EH (cell line): ENCODE measurements at places on chromosomes 4 and X.

DNA sequence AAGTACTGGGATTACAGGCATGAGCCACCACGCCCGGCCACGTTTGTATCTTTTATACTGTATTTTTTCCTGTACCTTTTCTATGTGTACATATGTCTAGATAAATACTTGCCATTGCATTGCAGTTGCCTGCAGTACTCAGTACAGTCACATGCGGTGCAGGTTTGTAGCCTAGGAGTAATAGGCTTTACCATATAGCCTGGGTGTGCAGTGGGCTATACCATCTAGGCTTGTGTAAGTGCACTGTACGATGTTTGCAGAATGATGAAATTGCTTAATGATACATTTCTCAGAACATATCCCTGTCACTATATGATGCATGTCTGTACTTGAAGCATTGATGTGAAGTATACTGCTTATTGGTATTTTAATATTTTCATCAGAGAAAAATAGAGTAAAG lies 115.4 kb upstream of the PUDP start:
- no peak for DNase-seq

DNA sequence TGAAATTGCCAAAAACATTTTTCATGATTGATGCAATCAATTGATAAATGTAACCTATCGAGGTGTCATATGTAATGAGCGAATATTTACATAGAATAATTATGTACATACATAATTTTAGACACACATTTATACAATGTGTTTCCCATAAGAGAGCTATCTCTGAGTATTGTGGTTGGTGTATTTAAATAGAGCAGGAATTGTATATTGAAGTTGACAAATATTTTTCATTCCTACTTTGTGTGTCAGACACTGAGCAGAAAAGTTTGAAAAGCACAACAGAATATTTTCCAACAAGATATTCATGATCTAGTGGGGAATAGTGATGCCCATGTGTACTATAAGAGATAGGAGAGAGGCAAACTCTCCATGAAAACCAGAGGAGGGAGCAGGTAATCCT lies 295.2 kb downstream of the ANKRD50 start:
- no peak for DNase-seq

- DNase-seq, result no peak
Observed at GRCh38 chr4:7435471-7436061, 836 bp upstream of the PSAPL1 start.

- no peak for DNase-seq
Observed at GRCh38 chr4:173526724-173527102, 3.3 kb downstream of the HAND2 start.

- DNase-seq, result no peak
Observed at GRCh38 chrX:44529310-44529709, 13.3 kb downstream of the FUNDC1 start.

DNA sequence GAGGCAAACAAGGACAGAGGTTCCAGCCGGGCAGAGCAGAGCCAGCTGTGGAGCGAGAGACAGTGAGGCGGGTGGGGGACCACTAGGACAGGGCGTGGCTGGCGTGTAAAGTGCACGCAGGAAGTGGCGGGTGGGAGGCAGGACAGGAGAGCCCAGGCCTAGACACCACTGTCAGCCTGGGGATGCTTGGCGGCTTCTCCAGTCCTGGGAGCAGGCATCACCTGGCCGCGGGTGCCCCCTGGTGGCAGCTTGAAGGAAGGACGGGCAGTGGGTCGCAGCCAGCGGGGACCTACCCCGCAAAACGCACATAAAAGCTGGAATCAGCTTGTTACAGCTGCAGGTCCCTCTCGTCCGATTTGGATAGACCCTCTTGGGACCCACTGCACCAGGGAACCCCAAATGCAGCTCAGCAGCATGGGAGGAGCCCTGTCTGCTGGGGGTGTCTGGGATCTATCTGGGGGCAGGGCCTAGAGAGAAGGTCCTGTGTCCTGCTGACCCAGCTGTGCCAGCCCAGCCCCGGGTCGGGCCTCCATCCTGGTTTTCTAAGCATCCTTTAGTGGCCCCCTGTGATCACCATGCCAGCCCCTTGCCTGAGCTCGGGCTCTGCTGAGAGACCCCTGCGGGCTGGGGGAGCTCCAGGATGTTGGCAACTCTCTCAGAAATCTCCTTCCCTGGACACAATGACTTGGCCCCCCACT lies 57.7 kb downstream of the WFS1 start:
- peak; percentile 71 for DNase-seq

DNA sequence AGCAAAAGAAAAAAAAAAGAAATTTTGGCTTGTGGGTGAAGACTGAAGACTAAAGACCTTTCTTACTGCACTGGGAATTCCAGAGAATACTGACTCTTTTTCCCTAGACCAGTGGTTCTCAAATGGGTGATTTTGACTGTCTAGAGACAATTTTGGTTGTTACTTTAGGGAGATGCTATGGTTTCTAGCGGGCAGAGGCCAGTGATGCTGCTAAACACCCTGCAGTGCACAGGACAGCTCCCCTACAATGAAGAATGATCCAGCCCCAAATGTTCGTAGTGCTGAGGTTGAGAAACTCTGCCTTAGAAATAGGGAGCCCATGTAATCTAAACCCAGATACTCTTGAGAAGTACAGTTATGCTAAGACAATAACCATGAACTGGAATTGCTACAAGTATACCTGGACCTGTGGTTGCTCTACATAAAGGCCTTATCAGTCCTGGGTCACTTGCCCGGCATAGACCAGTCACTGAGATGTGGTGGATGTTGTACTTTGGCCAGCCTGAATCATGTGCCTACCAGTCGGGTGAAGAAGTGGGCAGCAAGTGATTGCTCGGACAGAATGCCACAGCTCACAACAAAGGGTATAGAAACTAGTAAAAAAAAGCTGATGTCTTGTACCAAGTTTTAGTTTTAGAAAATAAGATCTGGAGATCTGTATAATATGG lies 16.0 kb downstream of the ARHGAP10 start:
- no peak for DNase-seq

DNA sequence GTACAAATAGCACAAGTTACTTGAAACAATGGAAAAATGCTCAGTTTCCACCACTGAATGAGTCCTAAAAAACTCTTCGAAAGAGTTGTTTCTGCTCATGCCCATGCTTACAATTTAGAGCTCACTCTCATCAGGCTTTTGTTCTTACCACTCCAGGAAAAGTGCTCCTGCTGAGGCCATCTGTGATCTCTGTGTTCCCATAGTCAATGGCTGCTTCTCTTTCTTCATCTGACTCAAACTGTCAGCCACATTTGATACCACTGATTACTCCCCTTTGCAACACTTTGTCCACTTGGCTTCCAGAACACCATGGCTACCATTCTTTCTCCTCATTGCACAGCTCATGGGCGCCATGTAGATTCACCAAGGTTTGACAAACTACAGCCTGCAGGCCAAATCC lies 80.0 kb upstream of the SLC34A2 start:
- no peak for DNase-seq

GRCh38 chr4:155676430-155676825 lies 9.8 kb downstream of the GUCY1A1 start:
- no peak for DNase-seq

- DNase-seq, result no peak
Observed at GRCh38 chr4:1235381-1236102, 13.4 kb downstream of the CTBP1 start.

- peak; percentile 50 for DNase-seq
Observed at GRCh38 chr4:175412161-175412560, 399.9 kb downstream of the GPM6A start.

- no peak for DNase-seq
Observed at GRCh38 chrX:79477691-79478090, 110.6 kb upstream of the ITM2A start.
